ENCODE measurements at places on chromosomes 6 and 20. TPM values are rescaled to one million over a fixed set of nuclear protein-coding genes. Genes with fewer than 3 reads are reported as not detected.

DYNLT2 gene
- total RNA-seq, result 1.4 TPM

- DNase-seq, result no peak
Measured at GRCh38 chr6:152375197-152375596, 262.0 kb downstream of the SYNE1 start.

DNA sequence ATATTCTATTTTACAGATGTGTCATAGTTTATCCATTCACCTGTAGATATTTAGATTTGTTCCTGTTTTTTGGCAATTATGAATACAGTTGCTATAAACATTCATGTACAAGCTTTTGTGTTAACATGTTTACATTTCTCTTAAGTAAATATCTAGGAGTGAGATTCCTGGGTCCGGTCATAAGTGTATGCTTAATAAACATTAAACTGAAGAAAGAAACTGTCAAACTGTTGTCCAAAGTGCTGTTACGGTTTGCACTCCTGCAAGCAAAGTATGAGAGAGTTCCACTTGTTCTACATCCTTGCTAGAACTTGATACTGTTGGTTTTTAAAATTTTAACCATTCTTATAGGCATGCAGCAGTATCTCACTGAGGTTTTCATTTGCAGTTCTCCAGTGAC, 138.6 kb downstream of the RALGAPA2 start:
- no peak for DNase-seq

GRCh38 chr6:73732845-73733675, 37.1 kb downstream of the CD109 start:
- DNase-seq, result no peak

GRCh38 chr6:15533379-15534026, 129.3 kb downstream of the DTNBP1 start:
- no peak for DNase-seq
